ENCODE measurements at places on chromosomes 6 and 20. TPM values are rescaled to one million over a fixed set of nuclear protein-coding genes. Genes with fewer than 3 reads are reported as not detected.
A peak's percentile ranks its signal among the peaks of the same experiment; 100 is the strongest.

The HDDC2 gene
- total RNA-seq: 96.2 TPM

The TBX18 gene
- 20.6 TPM for total RNA-seq

The SLC35B2 gene
- 32.8 TPM for total RNA-seq

The ID1 gene
- total RNA-seq: 156 TPM

The BTN1A1 gene
- total RNA-seq: not detected

The MCM8 gene
- total RNA-seq: 5.9 TPM

The DCBLD1 gene
- 16.0 TPM for total RNA-seq

The BNIP5 gene
- under 0.01 TPM for total RNA-seq

The LBP gene
- total RNA-seq: 15.0 TPM

The PTPRT gene
- 0.32 TPM for total RNA-seq

DNA sequence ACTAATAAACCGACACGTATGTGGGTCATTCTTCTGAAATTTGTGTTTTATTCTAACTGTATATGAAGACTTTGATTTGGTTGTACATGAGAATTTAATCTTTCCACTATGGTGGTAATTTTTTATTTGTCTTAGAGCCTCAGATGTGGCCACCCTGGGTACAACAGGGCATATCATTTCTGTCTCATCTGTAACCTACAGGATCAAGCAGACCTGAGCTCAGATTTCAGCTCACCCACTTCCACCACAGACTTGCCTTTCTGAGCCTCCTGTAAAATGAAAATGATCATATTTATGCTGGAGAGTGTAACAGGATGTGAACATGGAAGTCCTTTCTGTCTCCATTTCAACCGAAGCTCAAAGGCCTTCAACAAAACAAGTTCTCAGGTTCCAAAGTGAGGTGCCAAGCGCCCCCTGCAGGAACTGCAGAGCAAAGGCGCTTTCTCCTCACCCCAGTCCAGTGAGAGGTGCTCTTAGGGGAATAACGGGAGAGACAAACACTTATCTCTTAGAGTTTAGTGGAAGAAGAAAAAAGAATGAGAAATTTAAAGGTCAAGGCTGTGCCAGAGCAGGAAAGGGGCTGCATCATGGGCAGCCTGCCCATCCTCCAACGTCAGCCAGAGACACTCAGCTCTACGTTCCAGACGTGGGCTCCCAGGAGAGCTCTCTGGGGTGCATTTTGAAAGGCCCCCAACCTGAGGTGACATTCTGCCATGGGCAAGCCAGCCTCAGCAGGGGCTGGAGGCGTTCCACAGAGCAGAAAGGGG lies 23.0 kb upstream of the CD24 start:
- DNase-seq: no peak

DNA sequence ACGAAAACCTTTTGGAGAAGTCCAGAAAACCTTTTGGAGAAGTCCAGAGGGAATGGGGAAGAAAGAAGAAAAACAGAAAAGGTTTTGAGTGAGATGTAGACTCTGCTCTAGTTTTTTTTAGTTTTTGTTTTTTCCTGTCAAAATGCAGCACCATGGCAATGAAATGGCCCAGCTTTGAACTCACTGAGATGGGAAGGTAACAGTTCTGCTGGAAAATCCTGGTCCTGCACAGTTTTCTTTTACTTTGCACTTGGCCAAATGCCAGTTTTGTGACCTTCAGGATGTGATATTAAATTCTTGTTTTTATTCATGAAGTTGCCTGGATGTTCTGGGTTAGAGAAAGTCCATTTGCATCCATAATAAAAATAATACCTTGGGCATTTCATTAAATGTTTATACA lies 145.7 kb downstream of the CFAP61 start:
- DNase-seq: no peak

DNA sequence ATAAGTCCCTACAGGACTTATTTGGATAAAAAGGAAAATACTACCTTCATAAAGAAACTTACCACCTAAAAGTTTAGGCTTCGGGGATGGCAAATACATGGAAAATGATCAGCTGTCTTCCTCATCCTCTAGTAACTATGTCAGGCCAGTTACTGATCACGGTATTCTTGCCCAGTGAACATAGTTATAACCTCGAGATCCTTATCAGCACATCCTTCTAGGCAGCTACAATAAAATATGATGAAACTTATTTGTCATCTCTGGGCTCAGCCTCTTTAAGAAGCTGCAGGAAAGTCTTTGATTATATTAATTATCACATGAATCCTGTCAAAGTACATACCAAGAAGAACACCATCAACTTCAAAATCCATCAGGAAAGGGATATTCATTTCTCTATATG lies 41.8 kb downstream of the SF3B5 start:
- DNase-seq: no peak

- DNase-seq: peak; percentile 45
Observed at GRCh38 chr6:170247178-170247701, 43.6 kb downstream of the DLL1 start.

DNA sequence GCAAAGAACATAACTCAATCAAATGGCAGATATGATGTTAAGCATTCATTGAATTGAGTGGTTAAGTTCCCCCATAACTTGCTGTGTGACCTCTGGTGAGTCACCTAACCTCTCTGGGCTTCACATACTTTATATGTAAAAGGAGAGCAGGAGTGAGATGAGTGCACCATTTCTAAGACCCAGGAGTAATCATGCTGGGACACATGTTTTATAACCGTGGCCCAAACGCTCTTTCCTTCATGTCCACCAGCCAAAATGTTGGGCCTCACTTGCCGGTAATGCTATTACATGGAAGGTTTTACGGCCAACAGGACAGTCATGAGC lies 40.3 kb upstream of the CCDC167 start:
- DNase-seq: no peak

GRCh38 chr6:93964321-93964720 lies 545.0 kb upstream of the EPHA7 start:
- DNase-seq: no peak

- no peak for DNase-seq
Observed at GRCh38 chr6:33630014-33630413, 8.9 kb downstream of the ITPR3 start.

GRCh38 chr6:17724341-17724740 lies 17.6 kb upstream of the NUP153 start:
- DNase-seq: no peak

DNA sequence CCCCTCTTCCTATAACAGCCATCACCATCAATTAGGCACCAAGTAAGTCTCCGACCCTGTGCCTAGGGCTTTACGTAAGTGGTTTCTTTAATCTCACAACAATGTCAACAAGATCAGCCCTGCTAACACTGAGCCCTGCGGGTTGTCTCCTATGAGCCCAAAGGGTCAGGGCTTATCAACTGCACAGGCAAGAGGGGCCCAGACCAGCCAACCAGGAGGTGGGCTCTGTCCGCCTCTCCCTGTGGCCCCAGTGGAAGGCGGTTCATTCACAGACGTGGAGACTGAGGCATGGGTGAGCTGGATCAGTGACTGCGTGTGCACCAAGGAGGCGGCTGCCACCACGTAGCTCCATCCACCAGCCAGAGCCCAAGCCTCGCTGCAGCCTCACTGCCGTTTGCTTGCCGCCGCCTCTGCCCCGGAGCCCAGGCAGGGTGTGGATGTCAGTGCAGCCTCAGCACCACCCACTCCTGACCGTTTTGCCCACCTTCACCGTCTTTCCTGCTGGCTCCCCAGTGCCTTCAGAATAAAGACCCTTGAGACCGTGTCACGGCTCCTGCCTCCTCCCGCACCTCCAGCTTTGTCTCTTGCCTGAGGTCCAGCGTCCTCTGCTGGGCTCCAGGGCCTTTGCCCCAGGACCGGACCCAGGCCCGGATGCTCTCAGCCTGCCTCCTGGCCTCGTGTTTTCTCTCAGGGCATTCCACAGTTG lies 78.7 kb downstream of the DLL1 start:
- DNase-seq: no peak

GRCh38 chr6:166786704-166787293 lies 159.7 kb upstream of the RPS6KA2 start:
- no peak for DNase-seq

- DNase-seq: no peak
Observed at GRCh38 chr6:42471714-42472113, 20.0 kb upstream of the TRERF1 start.

DNA sequence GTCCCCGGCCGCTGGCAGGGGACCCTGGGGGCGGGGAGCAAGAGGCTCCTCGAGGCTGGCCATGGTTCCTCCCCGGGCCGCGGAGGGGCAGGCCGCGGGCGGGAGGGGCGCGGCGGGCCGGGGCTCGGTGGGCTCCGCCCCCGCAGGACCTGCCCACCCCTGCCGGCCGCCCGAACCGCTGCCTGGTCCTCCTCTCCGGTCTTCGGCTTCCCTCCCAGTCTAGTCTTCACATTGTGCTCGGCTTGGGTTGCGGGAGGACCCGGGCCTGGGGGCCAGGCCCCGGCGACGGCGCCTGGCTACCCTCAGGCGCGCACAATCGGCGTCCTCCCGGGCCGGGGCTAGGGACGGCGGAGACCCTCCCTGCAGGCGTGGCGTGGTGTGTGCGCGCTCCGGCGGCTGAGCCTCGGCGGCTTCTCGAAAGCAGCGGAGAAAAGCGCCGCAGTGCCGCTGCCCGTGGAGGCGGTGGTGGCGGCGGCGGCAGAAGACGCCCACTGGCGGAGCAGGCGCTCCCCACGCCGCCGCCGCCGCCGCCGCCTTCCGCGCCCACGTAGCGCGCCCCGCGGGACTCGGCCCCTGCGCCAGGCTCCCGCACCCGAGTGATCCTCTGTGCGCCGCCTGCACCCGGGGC lies at the start of gene PDE10A:
Gene PDE10A, minus strand, starts transcription at position 493 of the 628 bp plus-strand sequence. Its CDS starts 430 bp downstream, at position 63.
- DNase-seq: no peak

- no peak for DNase-seq
Observed at GRCh38 chr20:45611054-45611453, 18.5 kb upstream of the WFDC10A start.

GRCh38 chr6:20426177-20427082 lies 24.8 kb downstream of the E2F3 start:
- DNase-seq: no peak

GRCh38 chr6:150177952-150178520 lies 35.2 kb downstream of the PPP1R14C start:
- no peak for DNase-seq

DNA sequence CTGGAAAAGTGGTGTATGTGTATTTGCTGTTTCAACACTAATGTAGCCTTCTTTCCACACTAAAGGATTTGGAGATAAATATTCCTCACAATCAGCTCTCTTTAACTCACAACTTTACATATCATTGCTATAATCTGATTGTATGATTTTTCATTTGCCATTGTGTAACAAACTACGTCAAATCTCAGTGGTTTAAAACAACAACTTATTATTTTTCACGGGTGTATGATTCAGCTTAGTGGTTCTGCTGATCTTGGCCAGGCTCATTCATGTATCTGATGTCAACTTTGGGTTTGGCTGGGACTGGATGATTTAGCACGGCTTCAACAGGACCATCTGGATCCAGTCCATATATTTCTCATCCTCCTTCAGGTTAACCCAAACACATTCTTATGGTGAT lies 55.4 kb upstream of the TMX4 start:
- no peak for DNase-seq

GRCh38 chr6:10166031-10166430 lies 248.8 kb downstream of the TFAP2A start:
- DNase-seq: no peak

DNA sequence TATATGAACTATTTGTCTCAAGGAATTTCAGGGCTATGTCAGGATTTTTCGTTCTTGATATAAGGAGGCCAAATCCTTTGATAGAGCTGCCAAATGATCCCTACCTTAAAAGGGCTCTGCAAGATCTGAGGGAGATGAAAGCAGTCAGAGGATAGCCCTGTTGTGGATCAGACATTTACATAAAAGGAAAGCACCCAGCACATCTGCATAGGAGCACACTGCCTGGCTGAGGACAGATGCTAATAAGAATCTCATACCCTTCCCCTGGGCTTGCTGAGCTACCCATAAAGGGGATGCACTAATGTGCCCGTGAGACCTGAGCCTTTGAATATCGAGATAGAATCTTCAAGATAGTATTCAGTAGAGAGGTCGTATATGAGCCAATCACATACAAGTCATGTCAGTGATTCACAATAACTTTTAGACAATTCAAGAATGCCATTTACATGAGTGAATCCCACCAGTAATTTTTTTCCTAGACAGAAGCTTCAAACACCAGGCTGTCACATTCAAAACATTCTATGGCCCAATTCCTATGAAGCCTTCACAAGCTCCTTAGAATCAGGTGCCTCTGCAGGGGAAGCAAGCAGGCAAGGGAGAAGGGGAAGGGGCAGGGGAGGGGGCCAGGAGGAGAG lies 71.1 kb downstream of the STMND1 start:
- DNase-seq: no peak

DNA sequence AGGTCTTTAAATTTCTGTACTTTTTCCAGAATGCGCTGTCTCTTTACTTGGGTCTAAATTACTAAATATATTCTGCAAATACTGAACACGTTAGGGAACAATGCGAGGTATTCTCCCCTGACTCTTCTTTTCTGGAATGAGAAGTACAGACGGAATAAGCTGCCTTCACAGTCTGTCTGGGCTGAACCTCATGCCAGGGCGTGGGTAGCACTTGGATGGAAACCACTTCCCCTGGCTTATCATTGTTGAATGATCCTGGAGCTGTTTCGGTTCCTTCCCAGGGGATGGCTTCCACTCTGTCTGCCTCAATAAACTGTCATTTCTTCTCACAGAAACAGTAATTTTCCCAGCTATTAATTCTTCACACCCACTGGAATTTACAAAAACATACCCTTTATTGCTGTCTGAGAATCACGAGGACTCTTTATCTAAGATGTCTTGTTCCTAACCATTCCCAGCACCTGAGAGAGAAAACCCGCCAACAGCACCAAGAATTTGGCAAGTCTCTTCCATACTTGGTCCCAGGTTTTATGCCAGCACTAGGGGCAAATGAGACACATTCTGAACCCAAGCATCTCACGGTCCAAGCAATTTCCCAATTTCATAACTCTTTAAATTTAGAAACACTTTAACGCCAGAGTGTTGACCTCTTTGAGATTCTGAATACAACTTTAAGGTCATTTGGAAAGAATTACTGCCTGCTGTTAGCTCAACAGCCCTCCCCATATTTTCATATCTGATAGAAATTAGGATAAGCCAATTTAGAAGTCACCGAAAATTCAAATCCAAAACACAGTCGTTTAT lies 43.2 kb upstream of the ADGRF5 start:
- peak; percentile 36 for DNase-seq

- no peak for DNase-seq
Observed at GRCh38 chr20:37852666-37853065, 50.3 kb upstream of the VSTM2L start.

- no peak for DNase-seq
Observed at GRCh38 chr6:158043586-158044524, 62.2 kb downstream of the SYNJ2 start.

GRCh38 chr6:20200761-20201630 lies 11.3 kb downstream of the MBOAT1 start:
- DNase-seq: no peak

DNA sequence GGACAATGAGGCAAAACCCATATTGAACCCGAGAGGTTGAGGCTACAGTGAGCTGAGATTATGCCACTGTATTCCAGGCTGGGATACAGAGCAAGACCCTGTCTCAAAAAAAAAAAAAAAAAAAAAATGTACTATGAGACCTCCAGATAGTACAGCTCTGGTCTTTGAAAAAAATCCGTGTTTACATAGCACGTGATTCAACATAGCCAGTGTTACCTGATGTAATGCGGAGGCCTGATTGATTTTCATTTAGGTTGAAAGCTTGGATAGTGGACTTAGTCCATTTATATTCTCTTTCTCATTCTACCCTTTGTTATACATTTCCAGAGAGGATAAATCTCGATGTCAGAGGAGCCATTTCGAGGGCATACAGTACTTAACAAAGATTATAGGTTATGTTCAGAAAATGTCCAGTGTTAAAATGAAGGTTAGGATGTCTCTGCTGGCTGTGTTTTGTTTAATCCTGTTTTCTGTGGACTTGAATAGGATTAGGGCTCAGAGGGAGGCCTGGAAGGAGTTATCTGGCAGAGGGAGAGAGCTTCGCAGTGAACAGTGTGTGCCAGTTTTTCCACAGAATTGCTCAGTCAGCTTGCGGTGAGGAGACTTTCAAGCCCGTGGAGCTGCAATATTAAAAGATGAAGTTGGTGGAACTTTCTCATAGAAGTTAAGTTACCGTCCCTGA lies 33.9 kb upstream of the BCLAF1 start:
- DNase-seq: no peak
